ENCODE measurements at places on chromosomes 3 and 15.

GRCh38 chr15:83842281-83842680 lies 188.4 kb downstream of the ADAMTSL3 start:
- no peak for DNase-seq

DNA sequence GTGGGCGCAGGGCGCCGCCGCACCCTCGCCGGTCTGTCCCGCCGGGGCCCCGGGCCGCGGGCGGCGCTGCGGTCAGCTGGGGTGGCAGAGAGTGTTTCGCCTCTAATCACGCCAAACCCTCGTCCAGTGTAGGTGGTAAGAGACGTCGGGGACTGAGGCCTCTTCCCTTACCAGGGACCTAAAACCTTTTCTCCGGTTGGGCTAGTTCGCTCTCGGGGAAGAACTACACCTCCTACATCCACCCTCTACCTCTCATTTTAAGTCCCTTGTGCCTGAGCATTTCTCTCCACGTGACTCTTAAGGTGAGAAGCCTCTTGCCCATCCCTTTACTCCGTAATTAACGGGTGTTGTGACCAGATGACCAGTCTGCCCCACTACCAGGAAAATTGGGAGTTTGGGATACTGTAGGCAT lies 520 bp downstream of the TMEM42 start:
- DNase-seq, result no peak

DNA sequence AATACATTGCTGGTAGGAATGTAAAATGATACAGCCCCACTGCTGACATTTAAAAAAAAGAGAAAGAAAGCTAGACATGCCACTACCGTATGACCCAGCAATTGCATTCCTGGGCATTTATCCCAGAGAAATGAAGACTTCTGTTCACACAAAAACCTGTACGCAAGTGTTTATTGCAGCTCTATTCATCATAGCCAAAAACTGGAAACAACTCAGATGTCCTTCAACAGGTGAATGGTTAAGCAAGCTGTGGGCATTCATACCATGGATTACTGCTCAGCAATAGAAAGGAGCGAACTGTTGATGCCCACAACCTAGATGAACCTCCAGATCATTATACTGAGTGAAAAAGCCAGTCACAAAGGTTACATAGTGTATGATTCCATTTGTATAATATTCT lies 132.5 kb downstream of the MAP2K5 start:
- no peak for DNase-seq

DNA sequence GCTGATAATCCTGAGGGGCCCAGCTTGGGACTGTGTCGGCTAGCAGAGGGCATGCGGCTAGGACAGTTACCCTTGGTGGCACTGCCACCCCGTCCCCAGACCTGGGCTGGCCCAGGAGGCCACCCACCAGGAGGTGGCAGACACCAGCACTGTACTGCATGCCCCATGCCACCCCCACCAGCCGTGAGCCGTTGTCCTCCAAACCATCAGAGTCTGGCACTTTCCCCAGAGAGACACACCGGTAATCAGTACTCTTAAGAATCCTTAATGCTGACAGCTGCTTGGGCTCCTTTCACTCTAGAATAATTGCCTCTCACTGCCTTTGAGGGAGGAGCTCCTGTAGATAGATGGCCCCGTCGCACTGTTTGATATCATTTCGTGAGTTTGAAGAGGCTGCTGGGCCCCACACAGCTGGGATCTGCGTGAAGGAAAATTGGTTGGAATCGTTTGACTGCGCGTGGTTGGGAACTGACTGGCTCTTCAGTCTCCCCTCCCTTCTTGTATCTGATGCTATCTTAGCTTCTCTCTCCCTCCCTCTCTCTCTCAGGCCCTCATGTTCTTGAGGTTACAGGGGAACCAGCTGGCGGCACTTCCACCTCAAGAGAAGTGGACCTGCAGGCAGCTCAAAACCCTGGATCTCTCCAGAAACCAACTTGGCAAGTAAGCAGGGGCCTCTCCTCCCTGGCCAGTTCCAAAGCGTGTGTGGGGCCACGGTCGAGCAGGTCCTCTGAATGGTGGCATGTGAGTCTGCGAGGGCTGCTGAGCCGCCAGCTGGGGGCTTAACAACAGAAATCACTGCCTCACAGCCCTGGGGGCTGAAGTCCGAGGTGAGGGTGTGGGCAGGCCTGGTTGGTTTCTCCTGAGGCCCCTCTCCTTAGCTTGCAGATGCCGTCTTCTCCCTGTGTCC lies 94.9 kb downstream of the LRRK1 start:
- DNase-seq, result no peak

DNA sequence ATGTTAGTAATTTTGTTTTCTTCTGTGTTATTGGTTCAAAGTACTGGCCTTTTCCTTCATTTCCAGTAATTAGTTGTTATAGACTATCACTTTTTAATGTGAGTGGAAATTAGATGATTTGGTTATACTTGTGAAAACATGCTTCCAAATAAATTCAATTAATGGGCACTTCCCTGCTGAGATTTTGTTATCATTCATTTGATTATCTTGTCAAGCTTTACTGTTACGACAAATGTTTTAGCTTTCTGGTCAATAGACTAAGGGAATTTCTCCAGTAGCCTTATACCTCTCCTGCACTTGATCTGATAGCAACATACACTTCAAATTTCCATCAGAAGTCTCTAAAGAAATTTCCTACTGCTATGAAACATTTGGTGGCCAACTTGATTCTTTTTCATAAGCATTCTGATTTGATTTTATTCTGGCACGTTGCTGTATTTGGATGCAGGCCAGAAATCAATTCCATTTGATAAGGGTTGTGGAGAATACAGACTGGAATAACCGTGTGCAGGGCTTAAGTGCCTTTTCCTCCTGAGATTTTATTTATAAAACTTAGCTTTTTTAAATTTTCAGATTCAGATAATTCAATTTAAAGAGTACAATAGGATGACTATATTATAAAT lies 573.8 kb upstream of the NAALADL2 start:
- no peak for DNase-seq

DNA sequence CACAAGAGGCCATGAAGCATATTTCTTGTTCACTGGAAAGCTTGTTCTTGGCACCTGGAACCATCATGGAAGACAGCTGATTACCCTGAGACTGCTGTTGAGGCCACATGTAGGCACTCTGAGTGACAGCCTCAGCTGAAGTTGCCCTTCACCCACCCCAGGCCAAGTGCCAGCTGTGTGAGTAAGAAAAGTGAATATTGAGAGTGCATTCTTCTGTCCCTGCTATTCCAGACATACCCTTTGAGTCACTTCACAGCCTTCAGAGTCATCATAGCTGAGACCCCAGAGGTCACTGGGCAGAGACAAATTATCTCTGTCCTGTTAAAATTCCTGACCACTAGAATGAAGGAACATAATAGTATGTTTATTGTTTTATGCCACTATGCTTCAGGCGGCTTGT lies 79.6 kb downstream of the NFKBIZ start:
- DNase-seq, result no peak

GRCh38 chr3:122356402-122356801 lies 26.6 kb downstream of the MIX23 start:
- no peak for DNase-seq

DNA sequence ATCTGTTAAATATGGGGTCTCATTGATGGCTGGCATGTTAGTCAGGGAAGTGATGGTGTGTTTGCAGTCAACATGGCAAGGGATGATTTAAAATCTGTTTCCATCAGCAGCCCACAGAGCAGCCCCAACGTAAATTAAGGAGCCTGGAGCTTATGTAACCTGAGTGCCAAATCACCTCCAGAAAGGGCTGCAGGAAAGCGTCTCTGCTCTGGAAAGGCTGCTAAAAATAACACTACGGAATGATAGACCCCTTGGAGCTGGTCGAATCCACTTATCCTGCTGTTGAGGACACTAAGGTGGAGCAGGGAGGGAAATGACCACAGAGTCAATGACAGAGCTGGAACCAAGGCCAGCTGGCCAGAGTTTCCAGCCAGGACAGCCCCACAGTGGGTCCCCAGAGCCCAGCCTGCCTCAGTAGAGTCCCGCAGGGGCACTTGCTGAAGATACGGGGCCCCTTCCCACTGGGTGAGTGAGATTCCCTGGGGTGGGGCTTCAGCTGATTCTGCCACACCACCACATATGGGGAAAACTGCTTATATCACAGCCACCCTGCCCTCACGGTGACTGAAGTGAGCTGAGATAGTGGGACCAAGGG lies 63.5 kb downstream of the EPHB1 start:
- DNase-seq, result no peak

DNA sequence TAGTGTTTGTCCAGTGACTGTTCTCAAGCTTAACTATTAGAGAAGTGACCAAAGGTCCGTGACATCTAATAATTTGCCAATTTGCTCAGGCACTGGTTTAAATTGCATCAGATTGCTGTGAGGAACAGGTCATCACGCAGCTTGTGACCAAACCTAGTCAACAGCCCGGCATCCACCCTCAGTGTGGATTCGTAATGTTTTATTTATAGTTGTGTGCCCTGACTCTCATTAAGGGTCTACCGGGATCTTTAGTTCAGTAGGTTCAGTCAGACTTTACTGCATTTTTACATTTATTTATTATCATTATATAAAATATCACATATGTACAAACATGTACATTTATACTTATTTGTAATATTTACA lies 46.4 kb upstream of the PGPEP1L start:
- no peak for DNase-seq

GRCh38 chr3:20604659-20605058 lies 418.7 kb upstream of the SGO1 start:
- DNase-seq, result no peak

- no peak for DNase-seq
Measured at GRCh38 chr15:55257938-55258337, 31.7 kb downstream of the RAB27A start.

DNA sequence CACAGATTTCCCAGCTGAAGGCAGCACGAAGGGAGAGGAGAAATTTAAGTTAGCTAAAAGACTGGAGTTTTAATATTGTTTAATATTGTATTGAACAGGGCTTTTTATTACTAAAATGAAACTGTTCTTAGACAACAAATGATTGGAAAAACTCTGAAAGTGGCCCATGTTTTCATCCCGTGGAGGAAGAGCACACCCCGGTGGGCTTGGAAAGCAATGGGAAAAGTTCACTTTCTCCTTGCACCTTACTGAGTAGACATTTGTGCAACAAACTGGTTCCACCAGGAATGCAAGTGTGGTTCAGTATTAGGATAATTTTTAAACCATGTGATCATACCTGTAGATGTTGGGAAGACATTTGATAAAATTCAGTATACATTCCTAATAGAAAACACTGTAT lies 8.2 kb upstream of the ESYT3 start:
- no peak for DNase-seq

GRCh38 chr15:98151096-98151495 lies 190.6 kb downstream of the ARRDC4 start:
- DNase-seq, result no peak

DNA sequence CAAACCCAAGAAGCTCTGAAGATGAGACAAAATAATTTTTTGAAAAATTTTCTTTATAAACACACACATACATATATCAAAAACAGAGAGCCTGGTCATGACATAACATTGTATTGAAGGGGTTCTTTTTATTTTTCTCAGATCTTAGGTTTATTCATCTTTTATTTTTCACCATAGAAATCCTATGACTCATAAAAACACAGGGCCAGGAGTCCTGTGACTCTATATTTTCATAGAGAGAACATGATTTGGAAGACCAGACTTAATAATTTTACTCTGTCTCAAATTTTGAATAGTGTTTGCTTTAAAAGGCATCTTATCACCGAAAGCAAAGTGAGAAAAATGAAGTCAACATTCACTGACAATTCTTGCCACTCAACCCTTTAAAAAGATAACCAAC lies 57.7 kb downstream of the SUCNR1 start:
- DNase-seq, result no peak

- DNase-seq, result no peak
Measured at GRCh38 chr3:189270248-189270832, 98.6 kb downstream of the TPRG1 start.

DNA sequence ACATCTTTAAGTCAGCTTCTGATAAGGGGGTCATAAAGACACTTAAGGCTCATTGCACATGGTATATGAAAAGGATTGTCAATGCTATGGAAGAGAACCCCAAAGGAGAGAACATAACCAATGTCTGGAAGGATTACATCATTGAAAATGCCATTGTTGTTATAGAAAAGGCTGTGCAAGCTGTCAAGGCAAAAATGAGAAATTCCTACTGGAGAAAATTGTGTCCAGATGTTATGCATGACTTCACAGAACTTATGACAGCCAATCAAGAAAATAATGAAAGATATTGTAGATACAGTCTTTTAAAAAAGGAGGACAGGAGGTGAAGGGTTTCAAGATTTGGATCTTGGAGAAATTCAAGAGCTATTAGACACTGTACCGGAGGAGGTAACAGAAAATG lies 96.3 kb upstream of the MBNL1 start:
- DNase-seq, result no peak

DNA sequence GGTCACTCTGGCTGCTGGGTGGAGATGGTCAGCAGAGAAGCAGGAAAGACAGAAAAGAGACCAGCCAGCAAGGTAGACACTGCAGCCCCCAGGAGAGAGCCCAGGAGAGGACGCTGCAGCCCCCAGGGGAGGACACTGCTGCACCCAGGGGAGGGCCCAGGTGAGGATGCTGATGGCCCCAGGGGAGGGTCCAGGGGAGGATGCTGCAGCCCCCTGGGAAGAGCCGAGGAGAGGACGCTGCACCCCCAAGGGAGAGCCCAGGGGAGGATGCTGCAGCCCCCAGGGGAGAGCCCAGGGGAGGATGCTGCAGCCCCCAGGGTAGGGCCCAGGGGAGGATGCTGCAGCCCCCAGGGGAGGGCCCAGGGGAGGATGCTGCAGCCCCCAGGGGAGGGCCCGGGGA lies 196.7 kb upstream of the NSMCE3 start:
- DNase-seq, result no peak

DNA sequence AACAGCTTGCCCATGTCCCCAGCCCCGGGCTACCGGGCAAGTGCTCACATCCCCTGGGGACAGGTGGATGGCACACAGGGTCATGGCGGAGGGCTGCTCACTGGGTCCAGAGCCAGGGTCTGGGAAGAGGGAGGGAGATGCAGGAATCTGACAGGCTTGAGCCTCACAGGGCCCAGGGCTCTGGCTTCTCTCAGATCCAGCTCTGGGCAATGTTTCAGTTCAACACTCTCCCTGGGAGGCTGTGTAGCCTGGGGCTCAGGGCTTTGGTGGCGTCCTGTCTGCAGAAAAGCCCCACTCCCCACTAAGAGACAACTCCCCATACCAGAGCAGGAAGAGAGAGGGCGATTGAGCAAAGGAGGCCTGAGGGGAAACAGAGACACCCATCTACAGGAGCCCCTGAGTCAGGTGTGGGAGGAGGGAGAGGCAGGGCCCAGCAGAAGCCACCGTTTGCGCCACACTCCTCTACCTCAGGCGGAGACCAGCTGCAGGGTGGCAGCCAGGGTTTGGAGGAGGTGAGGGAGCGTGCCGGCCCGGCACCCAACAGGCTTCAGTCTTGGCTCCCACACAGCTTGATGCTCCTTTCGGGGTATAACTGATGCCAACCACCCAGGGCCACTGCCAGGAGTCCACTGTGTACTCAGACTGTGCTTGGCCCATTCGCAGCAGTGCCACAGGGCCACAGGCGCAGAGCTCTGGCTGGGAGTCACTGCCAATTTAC lies 16.8 kb upstream of the SRP14 start:
- no peak for DNase-seq

DNA sequence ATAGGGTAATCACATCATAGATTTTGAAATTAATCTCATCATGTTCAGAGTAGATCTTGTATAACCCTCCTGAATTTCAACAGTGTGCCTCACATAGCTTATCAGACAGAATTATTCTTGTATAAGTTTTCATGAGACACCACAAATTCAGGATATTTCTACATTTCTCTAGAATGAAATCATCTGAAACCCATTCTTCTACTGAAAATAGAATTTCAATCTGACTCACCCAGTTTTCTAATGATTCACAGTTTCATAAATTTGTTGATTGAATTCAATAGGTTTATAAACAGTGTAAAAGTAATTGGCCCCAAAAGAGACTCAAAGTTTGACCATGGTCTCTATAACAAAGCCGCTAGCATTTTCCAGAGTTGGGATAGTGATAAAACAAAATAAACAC lies 1082.6 kb upstream of the EPHA6 start:
- DNase-seq, result no peak
